Activated CD4-positive, alpha-beta T cell treated with anti-CD3 and anti-CD28 coated beads, Interleukin-2, amount 50 U/mL, for 1 hour (primary cell): ENCODE measurements at places on chromosomes 11 and 22.

DNA sequence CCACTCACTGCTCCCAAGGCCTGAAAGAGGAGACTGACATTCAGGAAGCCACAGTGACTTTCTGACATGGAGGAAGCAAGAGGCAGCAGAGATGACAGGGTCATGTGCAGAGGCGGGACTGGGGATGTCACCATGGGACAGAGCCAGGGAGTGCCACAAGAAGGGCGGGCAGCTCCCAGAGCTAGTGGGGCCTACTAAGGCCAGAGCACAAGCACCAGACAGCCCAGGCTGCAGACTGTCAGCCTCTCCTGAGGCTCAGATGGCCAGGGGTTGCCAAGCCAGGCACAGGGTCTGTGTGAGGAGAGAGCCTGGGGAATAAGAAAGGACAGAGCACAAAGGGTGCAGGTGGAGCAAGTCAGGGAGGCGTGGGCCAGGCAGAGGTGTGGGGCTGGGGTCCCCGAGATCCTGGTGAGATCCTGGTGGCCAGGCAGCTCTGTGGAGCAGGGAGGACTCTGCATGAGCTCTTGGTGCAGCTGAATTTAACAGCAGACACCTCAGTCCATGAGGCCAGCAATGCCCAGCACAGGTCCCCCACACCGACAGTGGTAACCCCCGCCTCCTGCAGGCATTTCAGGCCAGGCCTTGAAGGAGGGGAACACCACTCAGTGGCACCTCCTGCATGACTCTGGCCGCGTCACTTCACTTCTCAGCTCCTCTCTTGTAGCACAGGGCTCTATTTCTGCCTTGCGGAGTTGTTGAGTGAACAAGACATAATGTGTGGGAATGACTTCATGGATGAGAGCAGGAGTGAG, 52.3 kb downstream of the SGSM3 start:
- no peak for DNase-seq

DNA sequence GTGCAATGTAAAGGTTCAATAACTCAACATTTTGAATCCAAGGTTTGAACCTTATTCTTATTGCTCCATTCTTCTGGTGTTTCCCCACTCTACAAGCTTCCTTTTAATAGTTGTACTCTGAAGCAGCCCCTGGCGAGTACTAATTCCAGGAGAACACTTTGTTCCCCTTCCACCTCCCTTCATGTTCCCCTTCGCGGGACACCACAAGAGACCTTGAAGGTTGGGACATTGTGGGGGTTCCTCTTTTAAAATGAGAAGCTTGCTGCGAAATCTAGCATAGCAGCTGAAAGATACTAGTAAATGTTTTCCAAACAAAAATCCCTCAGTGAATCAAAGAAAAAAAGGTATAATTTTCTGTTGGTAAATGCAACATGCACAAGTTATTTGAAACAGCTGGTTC, 626.3 kb upstream of the LRRC4C start:
- no peak for DNase-seq

DNA sequence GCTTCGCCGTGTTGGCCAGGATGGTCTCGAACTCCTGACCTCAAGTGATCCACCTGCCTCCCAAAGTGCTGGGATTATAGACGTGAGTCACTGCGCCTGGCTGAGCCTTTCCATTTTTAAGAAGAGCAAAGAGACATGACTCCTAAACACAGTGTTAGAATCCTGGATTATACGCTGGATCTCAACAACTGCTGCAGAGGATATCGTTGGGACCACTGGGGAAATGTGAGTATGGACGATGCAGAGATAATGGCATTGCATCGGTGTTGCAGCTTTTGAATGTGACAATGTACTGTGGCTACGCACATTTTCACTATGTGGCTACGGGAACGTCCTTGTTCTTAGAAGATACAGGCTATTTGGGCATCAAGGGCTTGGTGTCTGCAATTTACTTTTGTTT, 6.2 kb downstream of the MRGPRF start:
- DNase-seq = no peak

GRCh38 chr11:33540946-33541915, 159.4 kb downstream of the C11orf91 start:
- DNase-seq = no peak

DNA sequence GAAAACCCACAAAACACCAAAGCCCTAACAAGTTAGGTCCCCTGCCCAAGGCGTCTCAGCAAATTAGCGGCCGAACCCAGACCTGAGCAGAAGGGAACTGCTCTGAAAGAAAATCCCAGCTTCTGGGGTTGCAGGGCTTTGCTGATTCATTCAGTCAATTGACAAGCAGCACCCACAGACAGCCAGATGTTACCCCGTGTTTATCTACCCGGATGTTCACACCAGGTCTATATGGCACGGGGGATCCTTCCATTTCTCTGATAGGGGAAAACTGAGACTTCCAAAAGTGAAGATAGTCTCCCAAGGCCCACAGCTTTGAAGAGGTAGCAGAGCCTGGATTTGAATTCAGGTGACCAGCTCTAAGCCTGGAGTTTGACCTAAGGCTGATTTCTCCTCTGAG, 14.0 kb upstream of the OAF start:
- no peak for DNase-seq

DNA sequence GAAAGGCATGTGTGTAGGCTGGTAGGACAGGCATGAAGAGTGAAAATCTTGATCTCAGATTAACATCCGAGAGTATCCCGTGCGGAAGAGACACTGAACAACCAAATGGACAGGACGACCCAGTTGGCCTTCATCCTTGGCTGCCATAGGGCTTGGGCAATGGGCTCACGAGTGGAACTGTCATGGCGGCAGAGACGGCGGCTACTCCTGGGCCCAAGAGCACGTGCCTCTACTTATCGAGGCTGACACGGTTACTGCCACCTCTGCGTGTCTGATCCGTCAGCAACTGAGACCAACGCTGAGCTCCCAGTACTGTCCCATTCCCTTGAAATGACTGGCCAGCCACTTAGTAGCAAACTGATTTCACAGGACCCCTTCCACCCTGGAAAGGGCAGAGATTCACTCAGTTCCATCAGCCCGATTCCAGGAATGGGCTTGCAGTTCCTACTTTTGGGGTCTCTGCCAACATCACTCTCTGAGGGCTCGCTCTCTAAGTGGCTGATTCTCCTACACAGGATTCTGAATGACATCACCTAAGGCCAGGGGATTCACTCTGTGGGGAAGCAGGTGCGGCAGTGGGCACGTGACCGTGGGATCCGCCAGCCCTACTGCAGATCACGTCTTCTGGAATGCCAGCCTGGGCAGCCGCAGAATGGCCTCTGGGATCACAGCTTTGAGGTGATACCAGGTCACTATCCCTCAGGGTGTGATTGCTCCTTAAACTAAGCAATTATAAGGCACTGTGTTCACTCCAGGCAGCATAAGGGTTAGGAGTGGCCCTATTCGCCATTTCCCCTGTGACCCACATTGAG, 97.8 kb downstream of the RPS6KA4 start:
- DNase-seq = no peak

GRCh38 chr11:32899438-32899837, 6.8 kb downstream of the QSER1 start:
- DNase-seq = no peak

- no peak for DNase-seq
Observed at GRCh38 chr11:44243086-44243485, 66.9 kb downstream of the ALX4 start.

GRCh38 chr11:70029861-70030380, 48.2 kb upstream of the ANO1 start:
- no peak for DNase-seq

GRCh38 chr11:4018641-4019040, 76.0 kb upstream of the RRM1 start:
- no peak for DNase-seq

DNA sequence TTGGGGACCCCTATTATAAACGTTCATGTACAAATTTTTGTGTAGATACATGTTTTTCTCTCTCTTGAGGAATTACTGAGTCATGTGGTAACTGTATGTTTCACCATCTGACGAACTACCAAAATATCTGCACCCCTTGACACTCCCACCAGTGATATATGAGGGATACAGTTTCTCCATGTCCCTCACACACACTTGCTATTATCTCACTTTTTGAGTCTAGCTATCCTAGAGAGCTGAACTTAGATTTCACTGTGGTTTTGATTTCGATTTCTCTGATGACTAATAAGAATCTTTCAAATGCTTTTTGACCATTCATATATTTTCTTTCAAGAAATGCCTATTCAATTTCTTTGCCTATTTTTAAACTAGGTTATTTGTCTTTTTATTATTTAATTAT, 200.2 kb downstream of the PGR start:
- DNase-seq = no peak

- no peak for DNase-seq
Observed at GRCh38 chr11:114202011-114202609, 94.1 kb upstream of the NNMT start.

DNA sequence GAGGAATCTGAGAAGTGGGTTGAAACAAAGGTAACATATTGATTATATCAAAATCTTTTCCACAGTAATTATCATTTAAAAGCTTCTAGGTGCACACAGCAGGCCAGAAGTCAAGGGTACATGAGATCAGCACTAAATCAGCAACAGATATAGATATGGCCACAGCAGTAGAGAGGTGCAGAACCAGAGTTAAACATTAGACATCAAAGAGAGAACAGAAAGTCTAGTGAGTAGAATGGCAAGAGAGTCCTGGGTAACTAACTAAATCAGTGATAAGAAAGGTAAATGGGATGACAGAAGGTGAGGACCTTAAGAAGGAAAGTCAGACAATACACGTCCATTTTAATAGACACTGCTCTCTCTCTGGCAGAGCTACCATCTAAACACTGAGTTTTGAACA, 119.5 kb upstream of the GRIA4 start:
- DNase-seq = no peak

DNA sequence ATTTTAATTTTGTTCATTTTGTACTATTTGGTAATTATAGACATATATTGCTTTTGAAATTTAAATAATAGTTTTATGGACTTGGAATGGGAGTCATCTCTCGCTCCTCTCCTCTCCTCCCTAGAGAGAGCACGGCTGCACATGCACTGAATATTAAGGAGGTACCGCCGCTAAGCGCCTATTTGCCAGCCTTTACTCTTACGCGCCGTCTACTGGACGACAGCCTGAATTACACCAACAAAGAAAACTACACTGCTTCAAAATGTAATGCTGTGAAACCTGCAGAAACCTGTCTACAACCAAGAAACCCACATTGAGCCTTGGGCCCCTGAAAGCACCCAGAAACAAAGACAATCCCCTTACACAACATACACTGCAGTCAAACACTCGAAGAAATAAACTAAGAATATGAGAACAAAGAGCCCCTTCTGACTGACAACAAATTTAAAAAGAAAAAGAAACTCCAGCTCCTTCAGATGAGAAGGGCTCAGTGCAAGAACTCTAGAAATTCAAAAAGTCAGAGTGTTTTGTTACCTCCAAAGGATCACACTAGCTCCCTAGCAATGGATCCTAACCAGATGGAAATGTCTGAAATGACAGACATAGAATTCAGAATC, 737.2 kb downstream of the LRRC4C start:
- no peak for DNase-seq

- DNase-seq = no peak
Observed at GRCh38 chr22:20957102-20957682, 9.9 kb upstream of the AIFM3 start.

- DNase-seq = no peak
Observed at GRCh38 chr11:28738549-28738948, 630.4 kb downstream of the METTL15 start.

DNA sequence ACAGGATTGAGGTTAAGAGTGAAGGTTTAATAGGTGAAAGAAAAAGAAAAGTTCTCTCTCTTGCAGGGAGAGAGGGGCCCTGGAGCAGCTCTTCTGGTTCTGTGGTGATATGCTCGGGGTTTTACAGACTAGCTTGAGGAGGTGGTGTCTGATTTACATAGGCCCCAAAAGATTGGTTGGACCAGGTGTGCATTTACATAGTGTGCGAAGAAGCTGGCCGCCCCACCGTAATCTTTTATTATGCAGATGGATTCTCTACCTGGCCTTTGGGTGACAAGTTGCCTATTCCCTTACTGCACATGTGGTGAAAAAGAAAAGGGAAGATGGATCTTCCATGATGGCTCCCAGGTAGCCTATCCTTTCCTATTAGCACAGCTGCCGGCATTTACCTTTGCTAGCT, 219.9 kb upstream of the GRIA4 start:
- no peak for DNase-seq

DNA sequence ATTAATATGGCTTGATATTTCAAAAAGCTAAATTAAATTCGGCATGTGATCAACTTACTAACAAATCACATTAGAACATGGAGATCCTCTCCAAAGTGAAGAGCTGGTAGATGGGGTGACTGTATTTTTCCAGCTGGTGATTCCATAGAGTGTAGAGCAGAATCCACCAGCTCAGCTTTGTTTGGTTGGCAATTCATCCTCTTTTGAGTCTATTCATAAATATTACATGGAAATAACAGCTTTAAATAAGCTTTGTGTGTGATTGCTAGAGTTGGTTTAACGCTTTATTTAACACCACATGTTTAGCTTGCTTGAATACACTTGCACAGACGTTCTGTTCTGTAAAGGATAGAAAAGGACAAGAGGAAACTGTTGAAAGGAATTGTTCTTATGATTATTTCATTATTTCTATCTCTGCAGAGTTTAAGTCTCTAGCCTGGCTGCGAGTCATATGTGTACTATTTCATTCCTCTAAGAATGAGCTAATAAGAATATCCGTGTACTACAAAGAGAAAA, 738.3 kb upstream of the KIRREL3 start:
- no peak for DNase-seq

- no peak for DNase-seq
Observed at GRCh38 chr11:35192347-35192746, 53.4 kb downstream of the CD44 start.

DNA sequence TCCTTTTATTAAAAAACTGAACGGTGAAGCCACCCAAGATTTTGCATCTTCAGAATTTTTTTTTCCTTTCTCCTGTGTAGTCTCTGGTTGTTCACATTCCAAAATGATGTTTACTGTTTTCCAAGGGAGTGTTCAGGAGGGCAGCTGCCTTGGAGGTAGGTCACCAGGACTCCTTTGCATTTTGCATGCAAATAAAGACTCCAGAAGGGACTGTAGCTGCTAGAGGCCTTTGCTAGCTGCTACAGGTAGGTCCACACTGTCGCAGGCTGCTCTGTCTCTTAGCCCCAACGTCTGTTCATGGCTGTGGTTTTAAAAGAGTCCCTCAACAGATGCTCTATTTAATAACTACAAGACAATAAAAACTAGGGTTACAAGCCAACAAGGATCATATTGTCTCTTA, 11.4 kb downstream of the CTSC start:
- no peak for DNase-seq

DNA sequence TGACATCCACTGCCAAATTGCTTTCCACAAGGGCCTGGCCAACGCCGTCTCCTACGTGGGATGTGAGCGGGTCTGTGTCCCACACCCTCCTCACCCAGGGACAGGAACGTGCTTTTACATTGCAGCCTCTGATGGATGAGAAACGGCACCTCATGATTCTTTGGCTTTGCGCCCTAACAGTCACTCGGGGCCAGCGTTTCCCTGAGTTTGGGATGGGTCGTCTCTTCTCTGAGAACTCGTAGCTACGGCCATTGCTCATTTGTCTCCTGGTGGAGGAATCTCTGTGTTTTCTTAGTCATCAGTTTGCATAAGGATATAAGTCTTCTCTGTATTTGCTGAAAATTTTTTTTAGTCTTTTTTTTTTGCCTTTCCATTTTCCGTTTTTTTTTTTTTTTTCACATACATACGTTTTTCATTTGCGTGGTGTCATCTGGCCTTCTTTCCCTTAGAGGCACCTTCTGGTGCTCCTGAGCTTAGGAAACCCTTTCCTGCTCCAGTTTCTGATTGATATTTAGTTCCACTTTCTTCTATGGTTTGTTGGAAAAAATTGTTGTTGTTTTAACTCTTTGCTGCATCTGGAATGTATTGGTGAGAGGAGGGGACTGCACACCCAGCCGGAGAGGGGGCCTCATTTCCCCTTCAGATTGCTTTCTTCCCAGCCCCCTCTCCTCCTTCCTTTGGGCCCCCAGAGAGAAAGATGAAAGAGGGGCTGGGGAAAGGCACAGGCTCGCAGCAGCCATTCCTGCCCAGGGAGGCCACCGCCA, 12.0 kb downstream of the TNNT3 start:
- no peak for DNase-seq
